ENCODE measurements at places on chromosomes 2 and 18.

GRCh38 chr2:168819829-168820489, 17.5 kb downstream of the NOSTRIN start:
- DNase-seq, result no peak

- no peak for DNase-seq
Measured at GRCh38 chr2:156322051-156322685, 10.4 kb downstream of the NR4A2 start.

DNA sequence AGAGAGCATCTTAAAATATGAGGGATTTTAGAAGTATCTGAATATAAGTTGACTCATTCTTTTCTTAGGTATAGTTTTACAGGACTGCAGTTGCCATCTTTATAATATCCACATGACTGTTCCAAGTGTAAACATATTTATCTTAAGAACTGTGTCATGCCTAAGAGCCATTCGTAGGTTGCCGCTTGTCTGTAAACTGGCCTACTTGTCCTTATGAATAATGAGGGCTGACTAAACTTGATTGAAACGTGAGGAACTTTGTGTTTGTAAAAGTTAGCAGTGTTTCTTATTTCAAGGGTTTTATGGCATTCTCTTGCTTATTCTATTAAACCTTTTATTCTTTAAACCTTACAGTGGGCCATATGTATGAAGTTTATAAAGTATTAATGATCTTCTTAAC, 99.6 kb downstream of the MAP3K20 start:
- no peak for DNase-seq

DNA sequence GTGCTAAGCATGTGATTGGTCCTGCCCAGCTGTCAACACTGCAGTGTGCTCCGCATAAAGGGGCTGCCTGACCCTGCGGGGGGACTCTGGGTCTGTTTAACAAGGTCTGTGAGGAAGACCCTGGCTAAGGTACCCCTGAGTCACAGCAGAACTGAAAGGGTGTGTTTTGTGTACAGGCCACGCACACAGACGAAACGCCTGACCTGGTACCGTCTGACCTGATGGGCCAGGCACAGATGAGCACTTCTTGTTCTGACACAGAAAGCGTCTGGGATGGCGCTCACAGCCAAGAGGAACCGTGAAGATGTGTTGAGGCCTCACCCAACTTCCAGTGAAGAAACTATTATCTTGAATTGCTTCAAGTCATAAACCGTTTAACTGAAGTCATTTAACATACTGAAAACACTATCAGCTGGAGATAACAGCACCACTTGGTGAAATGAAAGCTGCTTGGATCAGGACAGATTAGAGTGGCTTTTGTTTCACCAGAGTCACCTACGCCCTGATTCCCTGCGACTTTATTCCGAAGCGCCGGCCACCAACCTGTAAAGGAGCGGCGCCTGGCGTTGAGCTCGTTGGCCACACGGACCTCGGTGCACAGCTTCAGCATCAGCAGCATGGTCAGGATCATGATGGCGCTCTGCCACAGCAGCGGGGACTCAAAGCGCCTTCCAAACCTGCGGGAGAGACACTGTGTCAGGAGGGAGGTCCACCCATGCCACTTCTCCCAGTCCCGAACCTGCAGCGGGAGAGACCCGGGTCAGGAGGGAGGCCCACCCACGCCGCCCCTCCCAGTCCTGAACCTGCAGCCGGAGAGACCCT, 8.5 kb downstream of the SLC66A2 start:
- no peak for DNase-seq

DNA sequence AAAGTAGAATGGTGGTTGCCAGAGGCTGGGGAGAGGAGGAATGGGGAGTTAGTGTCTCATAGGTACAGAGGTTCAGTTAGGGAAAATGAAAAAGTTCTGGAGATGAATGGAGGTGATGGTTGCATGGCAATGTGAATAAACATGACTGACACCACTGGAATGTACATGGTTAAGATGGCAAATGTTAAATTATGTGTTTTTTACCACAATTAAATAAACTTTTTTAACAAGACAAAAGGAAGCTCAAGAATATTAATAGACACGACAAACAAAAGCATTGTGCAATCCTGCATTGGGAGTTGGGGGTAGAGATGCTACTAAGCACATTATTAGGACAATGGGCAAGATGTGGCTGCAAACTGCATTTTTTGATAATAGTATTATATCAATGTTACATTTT, 147.7 kb downstream of the TWIST2 start:
- no peak for DNase-seq

- no peak for DNase-seq
Measured at GRCh38 chr2:148829618-148830017, 45.4 kb upstream of the KIF5C start.

DNA sequence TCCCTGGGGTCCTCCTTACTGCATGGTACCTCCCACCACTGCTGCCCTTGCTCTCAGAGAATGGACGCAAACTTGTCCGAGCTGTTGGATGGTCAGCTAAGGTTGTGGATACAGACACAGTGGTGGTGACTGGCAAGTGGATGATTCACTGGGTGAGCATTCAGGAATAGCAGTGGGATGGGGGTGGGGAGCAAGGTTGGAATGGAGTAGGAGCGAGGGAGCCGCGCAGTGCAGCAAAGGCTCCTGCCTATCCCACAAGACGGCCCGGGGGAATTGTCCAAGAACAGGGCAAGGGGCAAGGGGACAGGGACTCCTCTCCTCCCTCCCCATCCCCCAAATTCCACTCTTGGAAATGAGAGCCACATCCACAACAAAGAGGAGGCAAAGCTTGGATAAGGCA, 102.2 kb downstream of the PIEZO2 start:
- no peak for DNase-seq

DNA sequence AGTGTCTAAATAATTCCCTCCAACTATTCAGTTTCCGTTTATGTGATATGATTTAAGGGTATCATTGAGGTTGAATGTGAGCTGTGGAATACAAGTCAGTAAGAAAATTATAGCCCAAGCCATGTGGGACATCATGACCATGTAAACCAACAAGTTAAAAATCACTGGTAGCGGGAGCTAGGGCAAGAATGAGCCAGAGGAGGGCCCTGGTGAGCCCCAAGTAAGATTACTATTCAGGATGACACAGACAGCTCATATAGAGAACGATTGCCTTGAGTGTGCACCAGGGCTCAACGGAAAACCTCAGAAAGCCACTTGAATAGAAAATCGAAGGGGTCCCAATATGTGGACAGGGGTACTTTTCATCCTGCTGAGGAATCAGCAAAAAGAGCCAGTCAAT, 87.8 kb upstream of the RBMS1 start:
- no peak for DNase-seq

- no peak for DNase-seq
Measured at GRCh38 chr2:143730953-143731260, 601.7 kb downstream of the ARHGAP15 start.

DNA sequence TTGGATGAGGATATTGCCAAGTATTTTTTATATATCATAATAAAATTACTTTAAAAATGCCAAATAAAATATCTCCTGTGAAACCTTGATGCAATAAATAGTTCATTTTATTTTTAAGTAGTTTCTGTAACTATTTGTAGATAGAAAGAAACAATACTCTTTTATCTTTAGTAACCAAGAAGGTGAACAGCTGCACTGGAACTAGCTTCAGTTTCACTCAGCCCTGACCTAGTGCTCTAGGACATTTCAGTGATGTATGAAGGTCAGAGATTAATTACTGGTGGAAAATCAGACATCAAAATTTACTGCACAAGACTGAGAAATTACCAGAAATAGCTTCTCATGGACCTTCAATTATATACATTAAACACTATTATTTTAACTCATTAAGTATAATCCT, 1305.0 kb downstream of the CNTNAP5 start:
- no peak for DNase-seq

DNA sequence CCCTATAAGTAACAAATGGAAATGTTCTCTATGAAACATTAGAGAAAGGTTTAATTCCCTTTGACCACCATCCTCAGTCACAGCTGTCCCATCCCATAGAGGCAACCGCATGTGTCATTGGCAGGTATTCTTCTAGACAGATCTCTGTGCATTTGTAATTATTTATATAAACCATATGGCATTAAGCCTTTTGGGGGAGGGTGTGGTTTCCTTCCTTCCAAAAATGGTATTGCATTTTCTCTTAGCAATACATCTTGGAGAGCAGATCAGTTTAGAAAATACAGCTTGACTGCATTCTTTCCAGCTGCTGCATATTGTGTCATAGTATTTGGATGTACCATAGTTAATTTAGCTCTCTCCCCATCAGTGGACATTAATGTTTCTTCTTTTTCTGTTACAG, 57.7 kb downstream of the LCLAT1 start:
- no peak for DNase-seq

- no peak for DNase-seq
Measured at GRCh38 chr2:32902986-32903385, 43.8 kb upstream of the LTBP1 start.

GRCh38 chr2:231929961-231930592, 3.9 kb upstream of the NPPC start:
- DNase-seq, result no peak

DNA sequence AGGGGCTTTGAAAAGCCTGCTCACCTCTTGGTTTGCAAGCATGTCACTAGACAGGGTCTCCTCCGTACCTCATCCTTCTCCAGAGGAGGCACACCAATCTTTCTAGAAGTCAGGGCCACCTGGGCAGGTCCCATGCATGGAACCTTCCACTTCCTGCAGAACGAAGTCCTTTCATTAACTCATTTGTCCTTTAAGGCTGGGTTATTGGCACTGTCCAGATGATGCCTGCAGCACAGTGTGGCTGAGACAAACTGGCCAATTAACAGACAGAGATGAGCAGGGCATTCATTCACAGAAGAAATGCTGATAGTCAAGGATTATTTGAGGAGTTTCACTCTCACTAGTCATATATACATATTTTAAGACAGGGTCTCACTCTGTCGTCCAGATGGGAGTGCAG, 245.3 kb downstream of the TFCP2L1 start:
- no peak for DNase-seq

DNA sequence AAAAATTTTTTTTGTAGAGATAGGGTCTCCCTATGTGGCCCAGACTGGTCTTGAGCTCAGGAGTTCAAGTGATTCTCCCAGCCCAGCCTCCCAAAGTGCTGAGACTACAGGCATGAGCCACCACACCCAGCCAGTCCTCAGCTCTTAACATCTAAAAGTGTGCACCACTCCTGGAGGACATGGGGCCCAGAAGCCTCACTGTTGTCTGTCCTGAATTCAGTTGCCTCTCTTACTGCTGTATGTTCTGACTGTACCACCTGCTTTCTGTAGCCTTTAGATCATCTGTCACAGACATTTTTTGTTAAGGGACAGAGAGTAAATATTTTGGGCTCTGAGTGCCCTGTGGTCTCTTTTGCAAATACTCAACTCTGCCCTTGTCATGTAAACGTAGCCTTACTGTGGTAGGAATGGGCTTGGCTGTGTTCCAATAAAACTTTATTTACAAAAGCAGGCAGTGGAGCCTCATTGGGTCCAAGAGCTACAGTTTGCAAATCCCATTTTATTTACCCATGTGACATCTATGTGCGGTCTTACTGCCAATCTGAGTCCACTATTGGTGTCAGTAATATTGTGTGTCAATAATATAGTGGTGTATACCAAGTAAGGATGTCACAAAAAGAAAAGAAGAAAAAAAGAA, 38.1 kb downstream of the TMEM37 start:
- DNase-seq, result no peak

- DNase-seq, result peak; percentile 48
Measured at GRCh38 chr2:10900216-10901109, 11.3 kb upstream of the KCNF1 start.

DNA sequence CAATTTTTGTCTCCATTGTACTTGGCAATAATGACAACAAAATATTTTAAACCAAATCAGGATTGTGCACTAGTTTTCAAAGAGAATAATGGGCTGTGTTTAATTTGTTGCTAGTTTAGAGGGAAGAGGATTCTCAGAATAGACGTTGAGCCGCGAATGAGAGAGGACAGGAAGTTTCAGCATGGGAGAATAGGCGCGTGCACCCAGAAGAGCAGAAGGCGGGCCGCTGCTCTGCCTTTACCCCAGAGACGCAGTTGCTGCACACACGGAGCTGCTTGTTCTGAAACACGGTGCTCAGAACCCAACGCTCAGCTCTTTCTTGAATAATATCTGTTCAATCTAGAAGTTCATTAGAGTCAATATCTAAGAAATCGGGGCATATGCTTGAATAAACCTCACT, 223.4 kb downstream of the MYT1L start:
- no peak for DNase-seq

GRCh38 chr2:148640767-148641166, 3.8 kb upstream of the EPC2 start:
- no peak for DNase-seq

- no peak for DNase-seq
Measured at GRCh38 chr2:109463236-109463635, 150.5 kb downstream of the SEPTIN10 start.

- no peak for DNase-seq
Measured at GRCh38 chr2:62461707-62462106, 44.3 kb downstream of the TMEM17 start.

DNA sequence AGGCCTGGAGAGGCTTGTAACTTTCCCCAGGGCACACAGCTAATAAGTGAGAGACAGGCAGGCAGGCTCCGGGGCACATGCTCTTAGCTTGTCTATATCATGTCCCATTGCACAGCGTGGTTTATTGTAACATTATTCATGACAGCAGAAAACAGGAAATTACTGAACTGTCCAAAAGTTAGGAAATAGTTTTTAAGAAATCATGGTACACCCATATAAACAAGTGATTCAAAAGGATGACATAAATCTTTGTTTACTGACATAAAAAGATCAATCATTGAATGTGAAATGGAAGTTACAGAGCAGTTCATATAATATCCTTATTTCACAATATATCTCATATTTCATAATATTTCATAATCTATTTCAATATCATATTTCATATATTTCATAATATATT, 34.3 kb upstream of the TXNDC2 start:
- no peak for DNase-seq

DNA sequence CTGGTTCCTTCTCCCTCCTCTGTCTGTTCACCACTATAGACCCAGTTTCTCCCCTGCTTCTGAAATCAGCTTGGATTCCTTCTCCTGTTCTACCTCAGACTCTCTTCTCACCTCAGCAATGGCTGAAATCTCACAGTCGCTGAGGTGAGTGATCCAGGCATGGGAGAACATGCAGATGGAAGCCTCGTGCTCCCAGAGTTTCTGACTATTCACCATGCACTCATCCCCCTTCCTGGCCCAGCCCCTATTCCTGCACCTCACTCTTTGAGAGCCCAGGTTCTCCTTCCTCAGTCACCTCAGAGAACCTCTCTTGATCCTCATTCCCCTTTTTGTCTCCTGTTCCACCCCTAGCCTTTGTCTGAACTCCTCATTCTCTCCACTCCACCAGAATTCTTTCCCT, 78.5 kb downstream of the SPTBN1 start:
- DNase-seq, result no peak

All from SW480 (cell line).